ENCODE measurements at places on chromosomes 6 and 20.

DNA sequence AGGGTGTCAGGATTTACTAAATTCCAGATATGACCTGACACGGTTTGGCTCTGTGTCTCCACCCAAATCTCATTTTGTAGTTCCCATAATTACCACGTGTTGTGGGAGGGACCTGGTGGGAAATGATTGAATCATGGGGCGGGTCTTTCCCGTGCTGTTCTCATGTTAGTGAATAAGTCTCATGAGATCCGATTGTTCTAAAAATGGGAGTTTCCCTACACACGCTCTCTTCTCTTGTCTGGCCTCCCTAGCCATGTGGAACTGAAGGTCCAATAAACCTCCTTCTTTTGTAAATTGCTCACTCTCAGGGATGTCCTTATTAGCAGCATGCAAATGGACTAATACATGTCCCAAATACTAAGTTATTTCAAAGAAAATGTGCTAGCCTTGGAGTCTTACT, 121.1 kb downstream of the CENPW start:
- DNase-seq, result no peak

DNA sequence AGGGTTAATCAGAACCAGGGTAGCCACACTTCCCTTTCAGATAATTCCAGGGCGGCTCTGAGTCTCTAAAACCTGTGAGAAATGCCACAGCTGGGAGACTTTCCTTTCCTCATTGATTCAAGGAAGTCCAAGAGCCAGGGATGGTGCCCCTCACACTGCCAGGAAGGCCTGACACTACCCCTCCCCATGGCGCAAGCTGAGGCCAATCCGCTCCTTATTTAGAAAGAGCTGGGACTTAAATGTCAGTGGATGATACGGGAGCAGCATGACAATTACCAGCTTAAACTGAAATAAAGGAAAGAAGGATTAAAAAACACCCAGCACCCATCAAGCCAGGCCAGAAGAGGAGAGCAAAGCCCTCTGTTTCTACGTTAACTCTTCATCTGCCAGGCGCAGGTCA, 244.4 kb downstream of the LRFN2 start:
- DNase-seq, result no peak

DNA sequence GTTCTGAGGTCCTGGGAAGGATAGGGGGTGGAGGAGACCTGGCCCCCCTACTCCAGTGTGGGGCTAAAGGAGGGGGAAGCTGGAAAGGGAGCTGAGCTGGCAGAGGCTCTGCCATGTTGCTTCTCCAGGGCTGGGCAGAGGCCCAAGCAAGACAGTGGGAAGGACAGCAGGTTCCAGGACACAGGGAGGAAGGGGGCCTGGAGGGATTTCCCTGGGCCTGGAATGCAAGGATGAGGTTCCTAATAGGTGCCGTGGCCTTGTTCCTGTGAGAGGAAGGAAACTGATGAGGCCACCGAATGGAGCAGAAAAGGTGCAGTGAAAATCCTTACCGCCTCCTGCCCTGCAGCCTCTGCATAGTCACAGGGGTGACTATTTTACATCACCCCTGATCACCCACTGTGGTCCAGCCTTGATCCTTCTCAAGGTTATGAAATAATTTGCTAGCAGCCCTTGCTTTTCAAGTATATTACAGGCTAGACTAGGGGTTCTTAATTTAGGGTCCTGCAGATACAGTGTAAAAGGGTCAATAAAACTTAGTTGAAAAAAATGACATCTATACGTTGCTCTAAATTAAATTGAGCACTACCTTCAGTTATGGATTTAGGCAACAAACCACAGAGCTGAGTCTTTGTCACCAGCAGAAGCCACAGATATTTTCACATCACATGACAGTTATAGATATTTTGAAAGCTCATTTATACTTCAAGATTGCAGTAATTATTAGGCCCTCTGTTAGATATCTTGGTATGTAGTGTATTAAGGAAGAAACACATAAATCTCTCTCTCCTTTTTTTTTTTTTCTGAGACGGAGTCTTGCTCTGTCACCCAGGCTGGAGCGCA, 45.7 kb upstream of the RNF24 start:
- no peak for DNase-seq

DNA sequence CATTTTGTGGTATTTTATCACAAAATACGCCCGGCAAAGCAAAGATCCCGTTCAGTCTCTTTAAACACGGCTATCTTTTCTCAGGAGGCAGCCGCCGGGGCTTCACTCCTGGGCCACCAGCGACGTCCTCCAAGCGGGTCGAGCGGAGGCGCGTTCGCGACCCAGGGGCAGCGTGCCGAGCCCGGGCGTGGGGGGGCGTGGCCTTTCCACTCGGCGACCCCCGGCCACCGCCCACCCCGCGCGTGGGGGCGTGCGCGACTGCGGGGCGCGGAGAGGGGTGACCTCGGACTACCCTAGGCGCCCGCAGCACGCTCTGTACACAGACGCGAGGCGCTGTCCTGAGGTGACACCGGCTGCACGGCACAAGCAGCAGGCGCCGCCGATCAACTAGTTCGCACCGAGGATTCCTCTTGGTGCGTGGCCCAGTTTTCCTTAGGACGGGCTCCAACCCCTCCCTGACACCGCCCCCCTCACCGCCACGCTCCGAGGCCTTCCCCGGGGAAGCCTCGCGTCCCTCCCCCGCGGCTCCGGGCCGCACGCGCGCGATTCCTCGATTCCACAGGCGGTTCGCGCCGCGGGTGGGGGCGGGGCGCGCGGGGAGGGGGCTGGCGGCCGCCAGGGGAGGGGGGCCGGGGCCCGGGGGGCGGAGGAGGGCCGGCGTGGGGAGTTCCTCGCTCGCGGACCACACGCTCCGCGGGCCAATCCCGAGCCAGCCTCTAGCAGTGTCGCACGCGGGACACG, 1.1 kb upstream of the JARID2 start:
- peak; percentile 63 for DNase-seq

DNA sequence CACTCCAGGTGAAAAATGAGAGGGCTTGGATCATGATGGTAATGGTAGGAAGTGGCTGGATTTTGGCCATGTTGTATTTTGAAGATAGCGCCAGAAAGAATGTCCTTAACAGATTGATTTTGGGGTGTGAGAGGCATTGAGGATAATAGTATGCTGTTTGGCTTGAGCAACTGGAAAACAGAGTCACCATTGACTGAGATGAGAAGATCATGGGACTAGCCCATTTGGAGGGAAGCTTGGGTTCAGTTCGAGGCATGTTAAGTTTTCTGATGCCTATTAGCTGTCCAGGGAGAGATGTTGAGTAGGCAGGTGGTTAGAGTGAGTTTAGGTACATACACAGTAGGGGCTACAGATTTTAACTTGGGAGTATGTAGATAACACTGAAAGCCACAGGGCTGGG, 23.3 kb downstream of the PLCG1 start:
- DNase-seq, result no peak

DNA sequence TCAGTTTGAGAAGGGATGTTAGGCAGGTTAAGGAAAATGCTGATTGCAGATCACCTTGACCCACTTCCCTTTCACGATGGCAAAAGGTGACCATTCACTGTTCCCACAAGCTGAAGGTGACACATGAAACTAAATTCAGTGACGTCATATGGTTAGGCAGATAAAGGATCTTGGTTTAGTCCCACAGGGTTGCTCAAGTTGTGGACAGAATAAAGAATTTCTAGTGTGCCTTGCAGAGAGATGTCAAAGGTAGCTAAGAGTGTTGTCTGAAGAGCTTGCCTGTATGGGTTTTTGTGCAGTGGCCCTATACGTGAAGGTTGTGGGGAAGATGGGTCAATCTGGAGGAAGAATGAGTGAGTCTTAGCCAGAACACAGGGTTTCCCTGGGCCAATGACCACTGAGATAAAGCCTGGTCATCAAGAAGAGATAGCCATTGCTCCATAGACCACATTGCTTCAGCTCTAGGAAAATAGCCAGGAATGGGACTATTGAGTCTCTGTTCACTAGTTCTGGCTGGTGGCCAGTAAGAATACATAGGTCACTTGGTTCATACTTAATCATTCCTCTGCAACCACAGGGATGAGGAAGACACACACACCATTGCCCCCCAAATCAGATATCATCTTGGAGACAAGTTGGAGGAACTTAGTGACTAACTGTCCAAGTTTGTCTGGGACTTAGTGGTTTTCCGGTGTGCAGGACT, 148.5 kb upstream of the ATXN1 start:
- DNase-seq, result no peak

- no peak for DNase-seq
These were observed 224 bp downstream of the MPC1 start for GRCh38 chr6:166382500-166382932.

DNA sequence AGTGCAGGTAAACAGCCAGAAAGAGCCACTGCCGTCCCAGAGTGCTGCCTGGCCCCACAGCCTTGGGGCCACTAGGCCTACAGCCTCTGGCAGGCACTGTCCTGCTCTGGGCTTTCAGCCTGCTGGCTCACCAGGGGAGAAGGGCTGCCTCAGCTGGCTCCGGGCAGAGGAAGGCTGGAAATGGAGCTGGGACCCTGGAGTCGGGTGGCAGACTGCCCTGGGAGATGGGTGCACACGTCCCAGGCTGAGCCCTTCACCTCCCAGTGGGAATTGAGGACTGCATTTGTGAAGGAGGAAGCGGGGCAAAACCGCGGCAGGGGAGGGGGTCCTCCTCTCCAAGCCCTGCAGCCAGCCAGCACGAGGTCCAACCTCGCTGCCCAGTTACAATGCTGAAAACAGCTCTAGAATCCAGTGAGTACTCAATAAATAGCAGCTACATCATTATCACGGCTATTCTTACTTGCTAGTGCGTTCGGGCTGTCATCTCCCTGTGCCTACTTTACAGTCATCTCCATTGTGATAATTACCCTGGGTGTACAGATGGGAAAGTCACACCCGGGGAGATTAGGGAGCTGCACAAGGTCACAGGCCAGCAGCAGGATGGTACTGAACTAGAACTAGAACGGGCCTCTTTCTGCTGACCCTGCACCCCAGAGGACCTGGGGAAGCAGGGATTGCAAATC, 13.1 kb downstream of the ACSS1 start:
- no peak for DNase-seq

GRCh38 chr20:36217226-36217625, 19.1 kb upstream of the AAR2 start:
- no peak for DNase-seq

DNA sequence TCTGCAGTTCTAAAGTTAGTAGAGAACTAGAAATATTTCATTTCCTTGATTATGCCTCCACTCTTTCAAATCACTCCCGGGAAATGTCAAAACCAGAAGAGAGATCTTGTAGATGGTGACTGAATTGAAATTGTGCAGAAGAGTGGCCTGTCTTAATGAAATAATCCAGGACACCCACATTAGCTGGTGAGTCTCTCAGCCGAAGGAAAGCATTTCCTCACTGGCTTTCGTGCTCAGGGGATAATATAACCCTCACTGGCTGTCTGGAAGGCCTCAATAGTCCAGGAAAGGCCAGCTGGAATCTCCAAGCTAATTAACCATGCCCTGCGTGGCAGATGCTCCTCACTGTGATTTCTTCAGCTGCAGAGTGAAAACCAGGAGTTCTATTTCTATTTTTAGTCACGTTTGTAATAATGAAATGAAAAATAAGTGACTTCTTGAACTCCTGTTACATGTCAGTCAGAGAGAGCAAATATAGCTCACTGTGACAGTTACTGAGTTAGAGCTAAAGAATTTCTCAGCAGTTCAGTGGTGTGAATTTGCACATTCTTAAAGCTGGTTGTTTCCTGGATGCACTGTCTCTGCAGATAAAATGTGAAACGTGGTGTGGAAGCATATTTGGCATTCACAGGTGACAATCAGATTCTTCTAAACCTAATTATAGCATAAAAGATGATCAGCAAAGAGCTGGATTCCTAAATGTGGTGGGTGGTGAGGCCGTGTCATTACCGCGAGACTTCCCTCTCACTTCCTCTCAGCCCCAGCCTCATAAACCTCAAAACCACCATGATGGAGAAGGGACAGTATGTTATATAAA, 211.7 kb downstream of the LMBRD1 start:
- DNase-seq, result no peak

GRCh38 chr6:131424016-131424415, 149.0 kb upstream of the ARG1 start:
- no peak for DNase-seq

DNA sequence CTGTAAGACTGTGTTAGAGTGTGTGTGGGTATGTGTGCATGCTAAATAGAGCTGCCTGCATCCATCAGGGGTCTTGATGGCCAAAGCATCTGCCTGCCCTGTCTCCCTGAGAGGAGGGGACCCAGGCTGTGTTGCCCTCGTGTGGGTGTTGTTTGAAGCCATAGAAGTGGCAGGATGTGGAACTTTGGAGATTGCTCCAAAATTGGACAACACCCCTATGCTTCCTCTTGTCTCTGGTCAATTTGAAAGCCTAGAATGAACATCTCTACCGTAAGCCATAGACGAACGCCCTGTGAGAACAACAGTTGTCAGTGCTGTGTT, 82.6 kb downstream of the ASXL1 start:
- no peak for DNase-seq

DNA sequence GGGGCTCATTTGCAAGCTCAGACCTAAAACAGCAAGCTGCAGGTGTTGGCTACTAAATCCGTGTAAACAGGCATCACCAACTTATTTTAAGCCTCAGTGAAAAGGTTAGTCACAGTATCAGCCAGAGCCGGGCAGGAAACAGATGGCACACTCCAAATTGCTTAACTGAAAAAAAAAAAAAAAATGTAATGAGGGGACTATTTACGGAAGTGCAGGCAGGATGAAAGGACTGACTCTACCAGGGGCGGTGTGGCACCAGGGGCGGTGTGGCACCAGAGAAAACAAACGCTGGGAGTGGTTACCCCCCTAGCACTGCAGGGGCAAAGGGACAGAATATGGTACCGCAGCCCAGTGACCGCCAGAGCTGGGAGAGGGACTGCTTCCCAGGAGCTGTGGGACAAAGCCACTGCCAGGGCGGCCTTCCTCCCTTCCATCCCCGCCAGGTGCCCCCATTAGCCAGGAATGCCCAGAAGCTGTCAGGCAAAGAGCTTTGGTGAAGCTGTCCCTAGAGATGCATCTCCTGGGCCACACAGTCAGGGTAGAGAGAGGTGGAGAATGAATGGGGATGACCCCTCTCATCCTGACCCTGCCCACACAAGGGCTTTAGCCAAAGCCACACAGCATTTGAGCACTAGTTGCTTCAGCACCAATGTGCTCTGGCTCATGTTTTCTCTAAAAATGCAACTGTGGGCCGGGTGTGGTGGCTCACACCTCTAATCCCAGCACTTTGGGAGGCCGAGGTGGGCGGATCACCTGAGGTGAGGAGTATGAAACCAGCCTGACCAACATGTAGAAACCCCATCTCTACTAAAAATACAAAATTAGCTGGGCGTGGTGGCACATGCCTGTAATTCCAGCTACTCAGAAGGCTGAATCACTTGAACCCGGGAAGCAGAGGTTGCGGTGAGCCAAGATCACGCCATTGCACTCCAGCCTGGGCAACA, 39.6 kb upstream of the GFOD1 start:
- no peak for DNase-seq
